Endothelial cell of umbilical vein (primary cell): ENCODE measurements at places on chromosomes 3 and 15. TPM values are rescaled to one million over a fixed set of nuclear protein-coding genes. Genes with fewer than 3 reads are reported as not detected.

DNA sequence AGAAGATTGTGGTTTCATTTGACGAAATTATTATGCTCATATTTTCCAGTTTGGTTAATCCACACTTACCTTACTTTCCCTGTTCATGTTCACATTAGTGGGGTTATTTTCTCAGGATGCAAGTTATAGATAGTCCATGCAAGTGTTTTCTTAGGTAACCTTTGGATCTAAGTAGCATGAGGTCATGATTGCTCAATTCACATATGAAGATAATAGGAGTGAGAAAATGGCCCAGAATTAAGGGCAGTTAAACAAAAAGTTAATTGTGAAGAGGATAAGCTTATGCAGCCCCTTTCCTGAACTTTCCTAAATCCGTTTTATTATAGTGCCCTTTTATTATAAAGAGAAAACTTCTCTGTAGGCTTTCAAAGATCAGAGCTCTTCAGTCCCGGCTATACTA, 83.4 kb downstream of the CD200R1L start:
- no peaks in the 10 kb centered on the region for H3K36me3 ChIP-seq
- peaks cover 16% of the 10 kb centered on the region for H3K4me1 ChIP-seq
- DNase-seq, result no peak
- no peak overlapping the region for H3K27ac ChIP-seq

GRCh38 chr15:68787609-68788263, 33.0 kb downstream of the ANP32A start:
- no peak for DNase-seq
- H3K36me3 ChIP-seq, result peaks cover 24% of the 10 kb centered on the region
- H3K4me3 ChIP-seq, result no peak overlapping the region
- peaks cover 11% of the 10 kb centered on the region for H3K4me1 ChIP-seq
- H3K27me3 ChIP-seq, result no peaks in the 10 kb centered on the region

DNA sequence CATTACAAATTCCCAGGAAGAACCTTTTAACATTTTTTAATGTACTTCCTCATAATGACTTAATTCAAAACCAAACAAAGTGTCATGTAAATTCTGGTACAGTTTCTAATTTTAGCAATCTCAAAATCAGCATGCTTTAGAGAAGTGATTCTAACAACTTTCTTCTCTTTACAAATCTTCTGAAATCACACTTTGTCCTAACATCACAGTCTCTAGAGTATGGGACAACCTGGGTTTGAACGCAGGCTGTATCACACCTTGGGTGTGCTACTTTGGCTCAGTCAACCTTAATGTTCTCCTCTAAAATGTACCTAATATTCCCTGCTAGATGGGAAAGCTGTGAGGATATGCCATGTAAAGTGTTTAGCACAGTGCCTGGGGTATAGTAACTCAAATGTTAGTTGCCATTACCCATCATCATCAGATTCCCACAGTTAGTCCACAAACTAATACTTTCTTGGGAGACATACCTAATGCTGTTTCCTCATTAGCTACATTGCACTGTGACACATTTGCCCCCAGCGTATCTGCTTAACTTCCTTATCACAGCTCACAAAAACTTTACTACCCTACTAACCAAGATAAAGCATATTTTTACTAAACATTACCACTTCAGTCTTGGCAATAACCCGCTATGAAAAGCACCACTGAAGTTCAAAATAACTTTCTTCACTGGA, 3.1 kb downstream of the TSPAN3 start:
- peak; percentile 32 for DNase-seq
- H3K4me3 ChIP-seq, result no peak overlapping the region
- peaks cover 55% of the 10 kb centered on the region for H3K4me1 ChIP-seq
- no peaks in the 10 kb centered on the region for H3K36me3 ChIP-seq
- H3K27me3 ChIP-seq, result no peaks in the 10 kb centered on the region

GRCh38 chr3:10157031-10157430, 7.7 kb upstream of the IRAK2 start:
- no peaks in the 10 kb centered on the region for H3K27me3 ChIP-seq
- no peaks in the 10 kb centered on the region for H3K4me1 ChIP-seq
- H3K4me3 ChIP-seq, result no peak overlapping the region
- H3K36me3 ChIP-seq, result peaks cover 5% of the 10 kb centered on the region
- no peak overlapping the region for H3K27ac ChIP-seq

RRP9 gene
- 26.0 and 30.7 TPM in 2 replicates for polyA plus RNA-seq

GRCh38 chr3:62318752-62319569, 54.4 kb downstream of the FEZF2 start:
- H3K36me3 ChIP-seq, result no peaks in the 10 kb centered on the region
- DNase-seq, result peak; percentile 81
- peaks cover 9% of the 10 kb centered on the region for H3K4me1 ChIP-seq
- peak overlapping the region; percentile 85 for H3K4me3 ChIP-seq

GRCh38 chr3:122475316-122475715, 39.4 kb downstream of the KPNA1 start:
- H3K27me3 ChIP-seq, result no peaks in the 10 kb centered on the region
- no peaks in the 10 kb centered on the region for H3K4me1 ChIP-seq
- DNase-seq, result no peak
- no peaks in the 10 kb centered on the region for H3K36me3 ChIP-seq
- no peak overlapping the region for H3K4me3 ChIP-seq

- no peak overlapping the region for H3K4me3 ChIP-seq
- no peak for DNase-seq
- no peaks in the 10 kb centered on the region for H3K36me3 ChIP-seq
- peaks cover 8% of the 10 kb centered on the region for H3K4me1 ChIP-seq
- no peaks in the 10 kb centered on the region for H3K27me3 ChIP-seq
Measured at GRCh38 chr3:176351408-176351807, 845.9 kb downstream of the TBL1XR1 start.

- DNase-seq, result no peak
- H3K4me3 ChIP-seq, result no peak overlapping the region
- H3K27ac ChIP-seq, result no peak overlapping the region
- no peaks in the 10 kb centered on the region for H3K4me1 ChIP-seq
- H3K36me3 ChIP-seq, result no peaks in the 10 kb centered on the region
Measured at GRCh38 chr15:91950631-91951329, 97.3 kb downstream of the SLCO3A1 start.
